ENCODE measurements at places on chromosomes 5 and 9. TPM values are rescaled to one million over a fixed set of nuclear protein-coding genes. Genes with fewer than 3 reads are reported as not detected.

MAN1B1 gene
- 26.8 TPM for total RNA-seq

ALDOB gene
- total RNA-seq: 1.7 TPM

RANBP6 gene
- total RNA-seq: 41.0 TPM

ANKRD20A1 gene
- 0.66 TPM for total RNA-seq

- DNase-seq: no peak
Observed at GRCh38 chr9:6415266-6415665, 2.3 kb downstream of the UHRF2 start.

DNA sequence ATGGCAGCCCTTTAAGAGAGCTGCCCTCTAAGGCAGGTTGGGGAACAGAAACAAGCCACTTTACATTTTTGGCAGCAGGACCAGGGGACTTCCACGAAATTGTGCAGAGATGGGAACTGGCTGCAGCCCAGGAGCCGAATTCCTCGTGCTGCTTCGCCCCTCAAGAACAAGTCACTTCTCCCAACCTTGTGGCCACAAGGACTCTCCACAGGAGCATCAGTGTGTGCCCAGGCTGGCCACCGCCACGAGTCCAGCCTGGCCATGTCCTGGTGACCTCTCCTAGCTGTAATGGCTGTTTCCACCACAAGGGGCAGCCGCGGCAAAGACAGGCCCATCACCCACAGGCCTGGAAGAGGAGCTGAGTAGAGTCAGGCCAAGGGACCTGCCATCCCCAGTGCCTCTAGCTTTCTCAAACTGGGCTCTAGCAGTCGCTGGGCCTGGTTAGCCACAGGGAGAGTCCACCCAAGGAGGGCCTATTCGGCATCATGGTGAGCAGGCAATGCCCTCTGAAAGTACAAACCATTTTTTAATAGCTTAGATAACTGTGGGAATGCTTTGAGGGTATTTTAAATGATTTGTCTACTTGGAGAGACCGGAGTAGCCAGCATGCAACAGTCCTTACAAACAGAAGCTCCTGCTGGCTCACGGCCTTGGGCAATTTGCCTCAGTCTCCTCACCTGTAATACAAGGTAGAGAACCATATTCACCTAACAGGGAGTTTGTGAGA, 129.0 kb downstream of the COL23A1 start:
- no peak for DNase-seq

GRCh38 chr5:64742821-64743220, 25.7 kb downstream of the SREK1IP1 start:
- DNase-seq: no peak

DNA sequence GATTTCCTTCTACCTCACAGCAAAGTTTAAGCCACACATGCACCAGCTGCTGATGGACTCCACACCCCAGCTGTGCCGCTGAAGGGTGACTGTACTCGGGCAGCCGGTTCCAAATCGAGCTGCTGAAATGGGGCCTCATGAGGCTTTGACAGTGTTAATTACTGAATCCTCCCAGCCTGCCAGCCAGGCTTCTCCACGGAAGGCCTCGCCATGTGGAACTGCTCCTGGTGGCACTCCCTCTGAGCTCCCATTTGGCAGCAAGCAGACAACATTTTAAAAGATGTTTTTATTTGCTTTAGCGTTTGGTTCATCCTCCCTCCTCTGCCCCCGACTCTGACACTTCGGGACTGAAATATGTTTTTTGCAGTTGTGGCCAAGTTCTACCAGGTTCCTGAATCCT, 479.4 kb upstream of the MPDZ start:
- DNase-seq: no peak

GRCh38 chr5:41182666-41183065, 30.7 kb downstream of the C6 start:
- DNase-seq: no peak

- no peak for DNase-seq
Observed at GRCh38 chr5:122163121-122164069, 34.0 kb downstream of the ZNF474 start.

LCN10 gene
- total RNA-seq: 1.2 TPM

DNA sequence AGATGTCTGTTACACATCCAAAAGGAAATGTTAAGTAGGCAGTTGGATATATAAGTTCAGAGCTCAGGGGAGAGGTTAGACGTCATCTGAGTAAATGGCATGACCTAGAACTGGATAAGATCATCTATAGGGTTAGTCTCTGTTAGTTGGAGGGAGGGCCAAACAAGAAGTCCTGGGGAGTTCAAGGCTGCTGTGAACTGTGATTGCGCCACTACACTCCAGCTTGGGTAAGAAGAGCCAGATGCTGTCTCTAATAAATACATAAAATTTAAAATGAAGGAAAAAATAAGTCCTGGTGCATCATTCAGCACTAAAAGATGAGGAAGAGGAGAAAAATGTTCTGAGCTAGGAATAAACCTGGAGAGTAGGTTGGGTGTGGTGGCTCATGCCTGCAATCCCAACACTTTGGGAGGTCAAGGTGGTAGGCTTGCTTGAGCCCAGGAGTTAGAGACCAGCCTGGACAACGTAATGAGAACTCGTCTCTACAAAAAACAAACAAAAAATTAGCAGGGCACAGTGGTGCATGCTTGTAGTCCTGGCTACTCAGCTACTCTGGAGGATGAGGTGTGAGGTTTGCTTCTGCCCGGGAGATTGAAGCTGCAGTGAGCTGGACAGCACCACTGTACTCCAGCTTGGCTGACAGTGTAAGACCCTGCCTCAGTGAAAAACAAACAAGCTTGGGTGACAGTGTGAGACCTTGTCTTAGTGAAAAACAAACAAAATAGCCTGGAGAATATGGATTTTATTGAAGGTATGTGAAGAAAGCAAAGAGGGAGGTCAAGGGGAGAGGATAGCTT, 123.6 kb downstream of the ACTBL2 start:
- DNase-seq: no peak

- no peak for DNase-seq
Observed at GRCh38 chr9:74770508-74771261, 117.0 kb downstream of the TRPM6 start.

DNA sequence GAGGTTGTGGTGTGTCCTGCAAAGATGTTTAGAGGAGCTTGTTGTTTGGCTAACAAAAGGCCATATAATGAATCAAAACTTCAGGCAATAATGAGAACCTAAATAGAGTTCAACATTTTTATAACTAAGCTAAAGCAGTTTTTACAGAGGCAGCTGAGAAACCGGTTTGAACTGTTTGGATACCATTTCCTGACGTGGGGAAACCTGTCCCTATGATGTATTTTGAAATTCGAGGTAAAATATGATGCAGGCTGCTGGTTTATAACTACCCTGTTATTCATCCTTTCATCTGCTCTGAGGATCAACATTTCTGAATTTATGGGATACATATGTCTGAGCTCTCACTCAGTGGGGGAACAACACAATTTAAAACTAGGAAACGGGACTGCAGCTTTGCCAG, 289.5 kb upstream of the IRX2 start:
- no peak for DNase-seq

PRR16 gene
- 0.05 TPM for total RNA-seq

LSM11 gene
- total RNA-seq: 2.7 TPM
